ENCODE measurements at places on chromosomes 5 and 9. TPM values are rescaled to one million over a fixed set of nuclear protein-coding genes. Genes with fewer than 3 reads are reported as not detected.

MCC gene
- total RNA-seq: 5.5 TPM

GRCh38 chr5:175752826-175753535 is 95.1 kb downstream of the HRH2 start:
- no peak for DNase-seq

NSUN2 gene
- total RNA-seq: 69.1 TPM

DNA sequence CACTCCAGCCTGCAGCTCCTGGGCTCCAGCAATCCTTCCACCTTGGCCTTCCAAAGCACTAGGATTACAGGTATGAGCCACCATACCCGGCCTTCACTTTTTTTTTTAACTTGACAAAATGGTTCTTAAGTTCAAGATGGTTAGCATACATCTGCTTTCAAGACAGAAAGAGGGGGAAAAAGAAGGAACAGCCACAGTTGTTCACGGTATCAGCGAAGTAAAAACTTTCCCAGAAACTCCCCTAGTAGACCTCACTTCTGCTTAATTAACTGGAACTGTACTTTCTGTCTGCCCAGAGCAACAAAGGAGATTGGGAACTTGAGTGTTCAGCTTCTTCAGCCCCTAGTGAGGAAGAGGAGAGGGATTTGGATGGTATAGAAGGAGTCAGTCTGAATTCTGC is 116.7 kb downstream of the UGCG start:
- DNase-seq: no peak

IGFBPL1 gene
- total RNA-seq: not detected

DNA sequence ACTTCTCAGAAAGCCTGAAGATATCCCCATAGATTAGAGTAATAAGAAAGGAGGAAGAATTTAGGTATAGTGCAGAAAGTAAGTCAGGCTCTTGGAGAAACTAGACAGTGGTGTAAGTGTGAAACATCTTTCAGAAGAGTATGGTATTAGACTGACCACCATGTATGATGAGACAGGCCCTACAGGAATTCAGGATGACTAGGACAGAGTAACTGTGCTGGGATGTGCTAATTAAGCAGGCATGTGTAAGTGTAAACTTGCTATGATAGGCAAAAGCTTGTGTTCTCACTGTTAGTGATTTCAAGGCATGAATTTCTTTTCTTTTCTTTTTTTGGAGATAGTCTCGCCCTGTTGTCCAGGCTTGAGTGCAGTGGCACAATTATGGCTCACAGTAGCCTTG is 70.8 kb downstream of the RAB24 start:
- no peak for DNase-seq

DNA sequence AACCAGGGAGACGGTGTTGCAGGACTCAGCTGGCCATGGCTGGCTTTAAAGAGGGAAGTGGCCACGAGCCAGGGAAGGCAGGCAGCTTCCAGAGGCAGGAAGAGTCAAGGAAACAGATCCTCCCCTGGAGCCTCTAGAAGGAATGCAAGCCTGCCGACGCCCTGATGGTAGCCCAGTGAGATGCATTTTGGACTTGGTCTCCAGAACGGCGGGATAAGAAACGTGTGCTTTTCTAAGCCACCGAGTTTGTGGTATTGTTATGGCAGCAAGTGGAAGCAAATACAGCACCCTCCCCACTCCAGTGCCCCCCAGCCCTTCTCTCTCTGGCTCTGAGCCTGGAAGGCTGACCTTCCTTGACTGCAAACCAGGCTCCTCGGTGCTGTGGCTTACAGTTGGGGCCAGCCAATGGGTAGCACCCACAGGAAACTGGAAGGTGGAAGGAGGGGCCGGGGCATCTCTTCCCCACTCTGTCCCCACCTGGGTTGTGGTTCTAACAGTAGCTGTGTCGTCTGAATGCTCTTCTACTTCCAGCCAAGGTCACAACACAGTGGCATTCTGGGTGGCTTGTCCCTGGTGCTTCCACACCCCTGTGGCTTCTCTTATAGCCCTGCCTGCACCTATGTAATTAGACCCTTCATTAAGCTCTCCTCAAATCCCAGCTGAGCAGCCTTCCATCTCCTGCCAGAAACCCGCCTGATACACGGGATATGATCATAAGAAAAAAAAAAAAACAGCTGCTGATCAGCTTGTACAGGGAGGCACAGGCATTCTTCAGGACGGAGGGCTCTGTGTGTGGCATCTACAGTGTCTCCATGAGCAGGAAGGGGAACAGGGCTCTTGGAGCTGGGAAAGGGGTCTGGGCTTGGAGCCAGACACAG is 29.9 kb upstream of the UNC5A start:
- no peak for DNase-seq

DNA sequence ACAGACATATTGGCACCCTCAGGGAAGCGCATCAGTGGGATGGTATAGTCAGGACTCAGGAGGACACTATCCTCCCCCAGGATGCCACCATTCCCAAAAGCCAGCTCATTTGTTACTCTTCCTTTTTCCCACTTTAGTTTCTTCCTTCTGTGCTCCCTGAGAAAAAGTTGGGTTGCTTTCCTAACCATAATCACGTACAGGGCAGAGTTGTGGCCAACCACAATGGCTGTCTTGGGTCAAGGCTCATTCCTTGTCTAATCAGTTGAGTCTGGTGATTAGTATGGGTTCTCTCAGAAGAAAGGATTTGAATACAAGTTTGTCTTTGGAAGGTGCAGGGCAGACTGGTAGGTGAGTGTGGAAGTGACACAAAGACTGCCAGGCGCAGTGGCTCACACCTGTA is 26.6 kb upstream of the ATP6V1G1 start:
- no peak for DNase-seq

- DNase-seq: no peak
Observed at GRCh38 chr5:149220750-149221149, 50.9 kb upstream of the AFAP1L1 start.
